Urinary bladder (tissue), 4 donors: ENCODE measurements at places on chromosomes 1 and 21. TPM values are rescaled to one million over a fixed set of nuclear protein-coding genes. Genes with fewer than 3 reads are reported as not detected.

TTC4 gene
- 16.6 TPM for total RNA-seq

DNA sequence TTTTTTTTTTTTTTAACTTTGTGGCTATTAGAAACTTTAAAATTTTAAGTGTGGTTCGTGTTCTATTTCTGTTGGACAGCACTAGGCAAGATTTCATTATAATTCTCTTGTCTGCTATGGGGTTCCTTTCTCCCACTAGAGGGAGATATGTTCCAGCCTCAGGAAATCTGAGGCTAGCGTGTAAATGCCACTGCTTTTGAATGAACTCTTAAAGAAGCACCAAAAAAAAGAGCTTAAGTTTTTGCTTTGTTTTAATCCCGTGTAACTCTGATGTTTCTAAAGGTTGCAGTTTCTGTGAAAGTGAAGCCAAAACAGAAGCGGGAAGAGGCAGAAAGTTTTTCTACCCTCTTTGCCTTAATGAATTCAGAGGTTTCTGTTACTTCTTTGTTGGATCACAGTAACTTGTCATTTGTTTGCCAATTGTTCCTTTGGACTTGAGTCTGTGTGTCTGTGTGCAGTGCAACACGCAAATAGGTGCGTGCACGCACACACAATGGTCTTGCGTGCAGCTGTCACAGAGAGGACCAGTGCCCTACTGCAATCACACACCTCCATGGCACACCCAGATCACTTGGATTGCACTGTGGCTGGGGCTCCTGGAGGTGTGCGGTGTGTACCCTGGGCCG lies 32.3 kb downstream of the HHAT start:
- DNase-seq = no peak

DNA sequence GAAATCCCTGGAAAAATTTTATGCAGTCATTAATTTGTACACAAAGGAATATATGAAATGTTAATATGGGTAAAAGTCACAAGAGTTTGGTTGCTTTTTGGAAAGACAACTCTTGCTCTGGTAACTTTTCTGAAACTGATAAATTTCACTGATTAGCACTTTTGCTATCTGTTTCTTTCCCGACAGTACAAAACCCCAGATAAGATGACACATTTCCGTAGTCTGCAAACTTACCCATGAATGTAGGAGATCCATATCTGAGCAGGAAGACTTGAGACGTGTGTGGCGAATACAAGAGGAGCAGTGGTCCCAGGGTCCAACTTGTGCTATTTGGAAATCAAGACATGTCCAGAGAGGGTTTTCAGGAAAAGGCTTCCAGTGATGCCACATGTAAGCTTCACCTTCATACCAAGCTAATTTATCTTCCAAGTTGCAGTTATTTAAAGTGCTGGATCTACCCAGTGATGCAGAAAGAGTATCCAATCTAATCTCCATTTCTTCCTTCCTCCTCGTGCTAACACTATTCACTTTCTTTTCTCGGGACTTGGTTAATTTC lies 35.9 kb upstream of the SAMSN1 start:
- DNase-seq = no peak

TMEM79 gene
- 3.2 TPM for total RNA-seq

GRCh38 chr1:112368198-112368597 lies 27.8 kb upstream of the CTTNBP2NL start:
- no peak for DNase-seq

GRCh38 chr1:175099916-175100315 lies 32.3 kb downstream of the TNN start:
- DNase-seq = no peak

- DNase-seq = no peak
These were observed 33.8 kb downstream of the STPG1 start for GRCh38 chr1:24379733-24380315.

ASCL5 gene
- not detected for total RNA-seq

CELA2B gene
- total RNA-seq = 0.32 TPM

- DNase-seq = no peak
These were observed 68.3 kb downstream of the KIF26B start for GRCh38 chr1:245222931-245223595.
